Naive thymus-derived CD8-positive, alpha-beta T cell (primary cell): ENCODE measurements at places on chromosomes 1 and 21. TPM values are rescaled to one million over a fixed set of nuclear protein-coding genes. Genes with fewer than 3 reads are reported as not detected.

DNA sequence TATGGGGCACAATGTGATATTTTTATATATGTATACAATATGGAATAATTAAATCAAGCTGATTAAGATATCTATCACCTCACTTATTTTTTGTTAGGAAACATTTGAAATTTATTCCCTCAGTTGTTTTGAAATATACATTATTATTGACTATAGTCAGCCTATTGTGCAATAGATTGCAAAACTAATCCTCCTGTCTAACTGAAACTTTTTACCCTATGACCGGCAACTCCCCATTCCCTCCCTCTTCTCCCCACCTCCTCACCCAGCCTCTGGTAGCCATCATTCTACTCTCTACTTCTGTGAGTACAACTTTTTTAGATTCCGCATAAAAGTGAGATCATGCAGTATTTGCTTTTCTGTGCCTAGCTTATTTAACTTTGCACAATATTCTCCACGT, 117.7 kb upstream of the SGIP1 start:
- H3K36me3 ChIP-seq = peaks cover 21% of the 10 kb centered on the region
- DNase-seq = no peak
- H3K4me3 ChIP-seq = no peak overlapping the region
- no peaks in the 10 kb centered on the region for H3K27me3 ChIP-seq
- H3K4me1 ChIP-seq = no peaks in the 10 kb centered on the region
- H3K27ac ChIP-seq = no peak overlapping the region

- DNase-seq = no peak
- H3K4me3 ChIP-seq = no peak overlapping the region
- no peak overlapping the region for H3K27ac ChIP-seq
- H3K4me1 ChIP-seq = no peaks in the 10 kb centered on the region
Measured at GRCh38 chr1:216325336-216325735, 97.9 kb downstream of the USH2A start.

- H3K4me1 ChIP-seq = peaks cover 34% of the 10 kb centered on the region
- H3K36me3 ChIP-seq = peaks cover 61% of the 10 kb centered on the region
- no peak for DNase-seq
- H3K4me3 ChIP-seq = peak overlapping the region; percentile 85
- peak overlapping the region; percentile 99 for H3K27ac ChIP-seq
Measured at GRCh38 chr1:24911651-24912155, 18.4 kb downstream of the RUNX3 start.

HFM1 gene
- total RNA-seq = not detected

ADAMTS1 gene
- total RNA-seq = not detected

C1orf116 gene
- total RNA-seq = 0.16 TPM
